Fibroblast of villous mesenchyme (primary cell): ENCODE measurements at places on chromosomes 3 and 15. TPM values are rescaled to one million over a fixed set of nuclear protein-coding genes. Genes with fewer than 3 reads are reported as not detected.

- DNase-seq = no peak
These were observed 361.0 kb upstream of the NECTIN3 start for GRCh38 chr3:110710603-110711002.

GRCh38 chr3:17287006-17287689 is 402.4 kb downstream of the PLCL2 start:
- DNase-seq = no peak

DNA sequence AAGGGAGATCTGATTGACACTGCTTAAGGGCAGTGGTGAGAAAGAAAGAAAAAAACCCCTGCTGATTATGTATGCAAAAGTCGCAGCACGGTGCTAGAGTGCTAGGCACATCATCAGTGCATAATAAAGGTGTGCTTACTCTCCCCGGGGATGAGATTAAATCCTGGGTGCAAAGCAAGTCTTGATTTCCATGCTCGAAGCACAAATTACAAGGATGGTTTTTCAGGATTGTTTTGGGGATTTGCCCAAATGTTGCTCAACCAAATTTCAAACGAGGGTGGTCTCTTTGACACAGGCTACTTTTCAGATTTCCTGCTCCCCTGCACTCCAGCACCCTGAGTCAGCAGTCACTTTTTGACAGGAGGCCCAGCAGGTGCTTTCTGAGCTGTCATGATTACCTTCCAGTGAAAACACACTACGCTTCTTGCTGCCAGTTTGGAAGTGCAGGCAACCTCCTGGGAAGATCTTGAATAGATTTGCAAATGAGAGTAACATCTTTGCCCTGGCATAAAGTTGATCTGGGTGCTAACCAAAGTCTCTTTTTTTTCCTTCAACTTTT is 167.5 kb upstream of the TRIM42 start:
- DNase-seq = no peak

The PLIN1 gene
- total RNA-seq = under 0.01 and 0.43 TPM in 2 replicates

DNA sequence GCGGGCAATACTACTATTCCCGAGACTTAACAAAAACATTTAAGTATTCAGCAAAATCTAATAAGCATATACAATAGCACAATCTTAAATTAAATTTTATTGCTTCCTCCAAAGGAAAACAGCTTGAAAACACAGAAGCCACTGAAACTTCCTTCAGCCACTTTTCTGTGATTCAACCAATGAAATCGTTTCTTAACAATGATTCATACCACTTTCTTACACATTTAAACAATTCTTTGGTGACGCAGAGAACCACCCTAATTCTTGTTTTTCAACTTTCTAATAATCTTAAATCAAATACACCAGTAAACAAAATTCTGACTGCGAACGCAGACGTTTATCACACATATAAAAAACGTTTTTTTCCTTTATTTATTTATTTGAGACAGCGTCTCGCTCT is 4.1 kb downstream of the TJP1 start:
- no peak for DNase-seq

The COL8A1 gene
- 324 and 401 TPM in 2 replicates for total RNA-seq
